ENCODE measurements at places on chromosomes 11 and 22.

GRCh38 chr11:12460466-12460865 is 83.1 kb downstream of the PARVA start:
- DNase-seq, result no peak

DNA sequence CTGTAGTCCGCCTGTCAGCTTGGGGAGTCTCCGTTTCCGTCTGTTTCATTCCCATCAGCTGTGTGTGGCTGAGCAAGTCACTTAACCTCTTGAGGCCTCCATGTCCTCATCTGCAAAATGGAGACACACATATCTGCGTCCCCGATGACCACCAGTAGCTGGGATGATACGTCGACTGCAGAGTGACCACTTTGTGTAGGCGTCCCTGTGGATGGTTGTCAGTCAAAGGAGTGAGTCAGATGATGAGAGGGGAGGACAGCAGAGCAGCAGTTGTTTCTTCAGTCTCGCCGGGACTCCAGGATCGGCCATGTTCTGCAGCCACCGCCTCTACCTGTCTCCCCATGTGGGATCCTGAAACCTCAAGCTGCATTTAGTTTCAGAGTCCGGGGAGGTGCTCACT is 19.9 kb downstream of the MGAT3 start:
- DNase-seq, result no peak

GRCh38 chr11:72293910-72294615 is 50.1 kb upstream of the PHOX2A start:
- DNase-seq, result no peak

DNA sequence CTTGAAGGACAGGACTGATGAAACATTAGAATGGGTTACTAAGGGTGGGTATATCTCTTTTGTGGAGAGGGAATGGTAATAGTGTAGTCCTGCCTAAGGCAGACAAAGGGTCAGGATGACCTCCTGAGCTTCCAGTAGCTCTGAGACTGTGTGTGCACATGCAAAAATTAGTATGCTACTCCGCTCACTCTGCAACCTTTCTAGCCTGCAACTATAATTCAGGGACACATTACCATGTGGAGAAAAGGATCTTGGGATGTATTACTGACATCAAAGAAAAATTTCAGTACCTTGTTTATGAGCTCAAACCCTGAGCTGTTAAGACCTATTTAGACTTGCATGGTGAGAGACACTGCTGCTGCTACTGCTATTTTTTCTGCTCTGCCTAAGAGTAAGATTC is 25.4 kb downstream of the LARGE2 start:
- no peak for DNase-seq

- peak; percentile 70 for DNase-seq
These were observed 12.1 kb upstream of the EIF3D start for GRCh38 chr22:36540867-36541642.

DNA sequence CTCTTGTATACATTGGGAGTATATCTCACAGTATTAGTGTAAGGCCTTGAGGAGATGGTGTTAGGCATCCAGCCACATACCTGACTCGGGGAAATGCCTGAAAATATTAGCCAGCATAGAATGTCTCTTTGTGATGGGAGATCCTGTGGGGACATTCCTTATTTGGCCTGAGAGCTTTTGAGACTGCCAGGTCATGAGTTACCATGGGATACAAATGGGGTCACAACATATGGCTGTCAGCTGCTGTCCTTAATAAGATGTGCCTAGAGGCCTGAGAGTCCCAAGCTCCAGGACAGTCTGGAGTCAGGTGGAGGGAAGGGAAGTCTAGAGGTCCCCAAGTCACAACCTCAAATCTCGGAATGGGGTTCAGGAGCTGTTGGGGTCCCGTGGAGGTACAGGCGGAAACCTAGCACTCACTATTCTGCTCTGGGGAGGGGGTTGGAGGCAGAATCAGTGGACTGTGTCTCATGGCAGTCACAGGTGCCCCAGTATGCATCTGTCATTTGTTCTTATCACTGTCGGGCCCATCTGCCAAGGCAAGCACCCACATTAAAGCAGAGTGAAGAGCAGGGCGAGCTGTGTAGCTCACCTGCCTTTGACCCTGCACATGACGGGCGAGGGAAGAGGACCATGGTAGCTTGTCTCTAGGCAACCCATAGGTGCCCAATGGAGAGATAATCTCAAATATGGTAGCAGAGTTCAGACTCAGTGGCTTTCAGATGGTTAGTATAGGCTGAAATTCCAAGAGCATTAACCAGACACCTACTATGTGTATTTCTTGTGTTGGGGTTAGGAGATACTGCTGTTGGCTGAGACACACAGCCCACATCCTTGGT is 29.9 kb downstream of the KCNQ1OT1 start:
- DNase-seq, result no peak

DNA sequence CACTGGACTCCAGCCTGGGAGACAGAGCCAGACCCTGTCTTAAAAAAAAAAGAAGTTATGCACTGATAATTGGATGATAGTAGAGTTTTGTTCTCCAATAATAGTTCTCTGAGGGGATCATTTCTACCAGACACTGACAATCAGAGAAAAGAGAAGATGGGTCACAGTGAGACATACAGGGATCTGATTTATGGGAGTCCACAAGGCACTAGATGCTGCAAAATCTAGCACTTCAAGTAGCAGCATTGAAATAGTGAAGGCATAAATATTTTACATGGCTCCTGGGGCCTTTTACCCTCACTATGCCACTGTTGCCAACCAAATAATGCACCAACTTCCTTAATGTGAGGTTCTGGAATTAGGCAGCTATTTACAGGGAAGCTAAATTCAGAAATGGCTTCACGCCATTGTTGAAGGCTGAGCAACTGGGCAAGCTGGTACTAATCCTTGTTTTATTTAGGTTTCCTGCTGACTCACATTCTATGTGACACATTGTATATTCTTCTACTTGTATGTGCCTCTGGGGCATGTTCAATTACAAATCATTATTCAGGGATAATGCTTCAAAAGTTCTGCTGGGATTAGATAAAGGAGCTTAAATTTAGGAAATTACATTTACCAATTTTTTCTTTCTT is 38.2 kb upstream of the ABTB2 start:
- peak; percentile 88 for DNase-seq
